CD4-positive, alpha-beta T cell treated with Interleukin-17A for 1 hour (primary cell): ENCODE measurements at places on chromosomes 12 and 14.

DNA sequence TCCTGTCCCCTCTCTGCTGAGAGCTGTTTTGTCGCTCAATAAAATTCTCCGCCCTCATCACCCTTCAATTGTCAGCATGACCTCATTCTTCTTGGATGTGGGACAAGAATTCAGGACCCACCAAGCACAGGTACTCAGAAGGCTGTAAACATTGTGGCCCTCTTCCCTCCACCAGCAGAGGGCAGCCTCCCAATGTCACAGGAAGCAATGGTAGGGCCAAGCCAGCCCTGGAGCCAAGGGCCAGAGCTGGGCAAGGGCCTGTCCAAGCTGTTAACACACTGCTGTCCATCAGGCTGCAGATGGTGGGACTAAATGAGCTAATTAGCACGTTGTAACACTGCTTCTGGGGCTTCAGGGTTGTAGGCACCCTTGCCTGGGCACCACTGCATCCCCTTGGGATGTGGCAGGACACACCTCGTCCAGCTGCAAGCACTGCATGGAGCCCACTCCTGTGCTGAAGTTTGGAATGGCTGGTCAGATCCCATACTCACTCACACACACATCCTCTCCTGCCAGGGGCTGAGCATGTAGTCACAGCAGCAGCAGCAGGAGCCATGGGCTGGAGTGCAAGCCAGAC is 62.7 kb upstream of the HECTD1 start:
- no peak for DNase-seq

GRCh38 chr12:53102883-53103807 is at the start of gene SOAT2:
Gene SOAT2 (plus strand): TSS chr12:53103486. CDS start chr12:53103578, 92 bp downstream.
- DNase-seq: peak; percentile 61

- no peak for DNase-seq
Measured at GRCh38 chr12:91871751-91872150, 273.9 kb downstream of the BTG1 start.

DNA sequence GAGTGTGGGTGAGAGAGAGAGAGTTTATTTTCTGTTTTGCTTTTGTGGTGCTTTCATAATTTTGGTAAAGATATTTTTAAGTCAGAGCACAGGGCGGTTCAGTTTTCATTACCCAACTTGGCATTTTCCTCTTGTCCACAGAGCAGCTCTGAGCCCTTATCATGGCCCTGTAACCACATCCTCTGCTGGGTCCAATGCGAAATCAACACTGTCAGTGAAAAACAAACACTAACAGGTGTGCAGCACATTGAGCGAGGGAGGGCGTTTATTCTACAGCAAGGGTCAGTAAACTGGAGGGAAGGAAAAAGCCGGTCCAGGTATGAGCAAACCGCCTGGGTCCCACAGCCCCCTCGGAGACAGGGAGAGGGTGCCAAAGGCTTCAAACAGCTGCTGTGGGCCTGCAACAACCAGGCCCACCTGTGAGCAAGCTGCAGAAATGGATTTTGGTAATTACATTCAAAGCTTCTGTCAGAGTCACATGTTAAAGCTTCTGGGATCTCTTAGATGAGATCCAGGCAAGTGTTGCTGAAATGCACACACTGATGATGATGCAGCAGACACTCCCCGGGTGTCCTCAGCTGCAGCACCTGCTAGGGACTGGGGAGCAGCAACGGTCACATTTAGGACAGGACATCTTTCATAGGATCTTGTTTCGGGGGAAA is 132.7 kb upstream of the DYRK2 start:
- DNase-seq: peak; percentile 67

DNA sequence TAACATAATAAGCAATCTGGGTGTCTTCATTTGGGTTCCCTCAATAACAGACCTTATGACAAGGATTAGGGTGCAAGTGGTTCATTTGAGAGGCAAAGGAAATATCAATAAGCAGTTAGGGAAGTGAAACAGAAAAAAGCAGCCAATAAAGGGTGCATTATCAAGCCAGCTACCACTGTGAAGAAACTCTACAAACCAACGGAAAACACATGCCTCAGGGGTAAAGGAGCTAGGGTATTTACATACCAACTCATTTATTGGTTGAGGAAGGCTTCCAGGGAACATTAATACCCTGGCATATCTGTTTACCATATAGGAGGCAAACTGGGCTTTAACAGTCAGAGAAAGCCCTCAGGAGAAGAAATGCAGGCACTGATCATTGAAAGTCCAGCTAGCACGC is 22.7 kb upstream of the IFNG-AS1 start:
- no peak for DNase-seq

DNA sequence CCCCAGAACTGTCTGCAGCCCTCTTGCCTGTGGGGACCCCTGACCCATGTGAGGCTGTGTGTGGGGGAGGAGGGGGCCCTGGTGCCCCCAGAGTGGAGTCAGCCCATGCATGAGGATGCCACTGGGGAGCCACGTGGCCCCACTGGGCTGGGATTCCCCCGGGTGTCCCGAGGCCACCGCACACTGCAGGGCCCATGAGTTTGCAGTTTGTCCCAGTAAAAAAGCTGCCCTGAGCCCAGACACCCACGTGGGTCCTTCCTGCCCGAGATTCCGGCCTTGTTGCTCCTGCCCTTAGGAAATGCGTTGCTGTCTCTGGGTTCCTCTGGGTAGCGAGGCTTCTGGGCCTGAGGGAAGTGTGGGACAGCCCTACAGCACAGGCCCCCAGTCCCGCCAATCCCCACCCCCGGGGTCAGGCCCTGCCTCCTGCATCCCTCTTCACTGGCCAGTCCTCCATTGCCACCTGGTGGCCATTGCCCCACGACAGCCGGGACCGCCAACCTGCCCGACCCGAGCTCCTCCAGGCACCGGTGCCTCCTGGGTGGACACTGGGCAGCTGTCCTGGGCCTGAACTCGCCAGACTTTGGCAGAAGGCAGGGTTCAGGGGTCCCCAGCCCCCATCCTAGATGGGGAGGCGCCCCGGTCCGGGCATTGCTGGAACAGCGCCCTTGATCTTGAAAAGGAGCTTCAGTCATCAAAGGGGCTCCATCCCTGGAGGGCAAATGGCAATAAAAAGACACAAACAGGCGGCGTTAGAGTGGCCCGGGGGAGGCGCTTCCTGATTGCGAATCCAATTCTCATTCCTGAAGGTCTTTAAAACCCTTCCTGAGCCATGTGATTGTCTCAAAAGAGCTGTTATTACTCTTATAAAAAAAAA is 15.6 kb upstream of the C14orf180 start:
- peak; percentile 60 for DNase-seq

DNA sequence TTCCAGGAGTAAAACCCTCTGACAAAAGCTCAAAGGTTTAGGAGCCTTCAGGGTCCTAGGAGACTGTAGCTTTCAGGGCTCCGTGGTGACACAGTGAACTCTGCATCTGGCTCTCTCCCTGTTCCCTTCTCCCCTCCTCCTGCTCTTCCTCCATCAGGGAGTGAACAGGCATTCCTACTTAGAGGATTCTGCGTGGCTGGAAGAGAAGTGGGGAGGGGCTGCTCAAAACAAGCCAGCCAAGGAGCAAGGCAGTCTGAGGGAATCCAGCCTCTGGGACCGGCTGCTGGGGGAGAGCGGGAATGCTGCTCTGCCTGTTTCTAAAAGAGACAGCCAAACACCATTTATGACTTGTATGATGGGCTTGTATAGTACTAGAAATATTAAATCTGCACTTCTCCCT is 49.5 kb downstream of the RBMS2 start:
- DNase-seq: no peak

DNA sequence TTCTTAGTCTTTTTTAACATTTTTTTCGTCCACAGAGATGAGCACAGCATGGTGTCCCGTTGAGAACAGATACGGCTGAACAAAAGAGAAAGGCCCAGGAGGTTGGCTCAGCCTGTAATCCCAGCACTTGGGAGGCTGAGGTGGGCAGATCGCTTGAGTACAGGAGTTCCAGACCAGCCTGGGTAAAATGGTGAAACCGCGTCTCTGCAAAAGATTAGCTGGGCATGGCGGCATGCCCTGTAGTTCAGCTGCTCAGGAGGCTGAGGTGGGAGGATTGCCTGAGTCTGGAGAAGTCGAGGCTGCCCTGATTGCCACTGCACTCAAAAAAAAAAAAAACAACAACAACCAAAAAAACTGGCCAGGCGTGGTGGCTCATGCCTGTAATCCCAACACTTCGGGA is 5.9 kb upstream of the EP400 start:
- no peak for DNase-seq

DNA sequence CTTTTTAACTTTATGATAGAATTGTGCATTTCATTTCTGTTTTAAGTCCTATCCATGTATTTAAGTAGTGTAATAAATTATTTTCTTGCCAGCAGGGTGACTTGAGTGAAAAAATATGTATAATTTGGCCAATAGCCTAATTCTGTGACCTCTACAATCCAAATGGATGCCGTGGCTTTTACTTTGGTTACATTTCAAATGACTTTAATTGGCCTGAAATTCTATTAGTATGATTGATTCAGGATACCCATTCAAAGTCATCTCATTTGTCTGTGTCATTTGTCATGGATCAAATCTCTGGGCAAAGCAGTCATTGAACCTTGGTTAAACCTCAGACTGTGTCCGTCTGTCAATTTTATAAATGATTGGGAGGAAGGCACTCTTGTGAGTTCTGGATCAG is 29.6 kb downstream of the CRADD start:
- no peak for DNase-seq

DNA sequence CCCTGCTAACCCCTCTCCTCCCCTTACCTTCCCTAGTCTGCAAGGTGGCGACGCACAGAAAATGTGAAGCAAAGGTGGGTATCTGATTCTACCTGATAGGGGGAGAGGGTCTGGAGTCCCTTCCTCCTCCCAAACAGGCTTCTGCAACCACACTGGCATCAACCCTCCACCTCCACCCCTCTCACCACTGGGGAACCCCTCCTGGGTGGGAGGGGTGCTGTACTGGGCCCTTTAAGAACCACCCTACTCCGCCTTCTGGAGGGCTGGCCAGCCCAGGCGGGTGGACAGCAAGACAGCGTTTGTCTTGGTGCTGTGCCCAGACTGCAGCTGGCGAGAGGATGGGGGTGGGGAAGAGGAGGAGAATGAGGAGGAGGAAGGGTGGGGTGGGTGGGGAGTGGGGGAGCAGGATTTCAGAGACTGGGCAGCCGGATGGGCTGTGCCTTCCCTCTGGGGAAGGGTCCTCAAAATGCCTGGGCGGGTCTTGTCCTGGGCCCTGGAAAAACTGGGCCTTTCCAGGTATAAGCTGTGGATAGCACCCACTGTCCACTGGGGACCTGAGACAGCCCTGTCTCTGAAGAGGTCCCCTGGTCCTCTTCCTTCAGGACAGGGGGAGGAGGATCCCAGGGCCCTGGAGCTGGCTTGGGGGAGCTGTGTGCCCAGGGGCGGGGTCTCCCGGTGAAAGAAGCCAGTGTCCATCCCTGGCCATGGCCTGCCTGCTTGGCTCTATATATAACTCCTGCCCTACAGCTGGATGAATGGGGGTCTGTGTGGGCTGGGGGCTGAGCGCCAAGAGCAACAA is 2.8 kb downstream of the TNS2 start:
- no peak for DNase-seq

DNA sequence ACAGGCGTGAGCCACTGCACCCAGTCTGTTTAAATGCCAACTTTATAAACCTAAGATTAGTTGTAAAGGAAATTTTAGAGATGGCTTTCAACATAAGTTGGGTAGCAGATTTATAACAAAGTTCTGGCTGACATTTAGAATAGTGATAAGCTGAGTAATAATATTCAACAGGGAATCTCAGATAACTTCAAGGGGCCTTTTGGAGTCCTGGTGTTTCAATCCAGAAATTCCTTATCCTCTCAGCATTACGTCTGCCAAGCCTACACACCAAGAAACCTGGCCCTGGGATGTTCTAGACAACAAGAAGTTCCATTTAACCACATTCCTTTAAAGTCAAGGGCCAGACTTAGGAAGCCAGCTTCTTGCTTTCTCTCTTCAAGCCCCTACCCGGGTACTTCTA is 59.5 kb upstream of the DYRK2 start:
- no peak for DNase-seq

- no peak for DNase-seq
Measured at GRCh38 chr12:100399095-100399494, 42.2 kb downstream of the SLC17A8 start.

DNA sequence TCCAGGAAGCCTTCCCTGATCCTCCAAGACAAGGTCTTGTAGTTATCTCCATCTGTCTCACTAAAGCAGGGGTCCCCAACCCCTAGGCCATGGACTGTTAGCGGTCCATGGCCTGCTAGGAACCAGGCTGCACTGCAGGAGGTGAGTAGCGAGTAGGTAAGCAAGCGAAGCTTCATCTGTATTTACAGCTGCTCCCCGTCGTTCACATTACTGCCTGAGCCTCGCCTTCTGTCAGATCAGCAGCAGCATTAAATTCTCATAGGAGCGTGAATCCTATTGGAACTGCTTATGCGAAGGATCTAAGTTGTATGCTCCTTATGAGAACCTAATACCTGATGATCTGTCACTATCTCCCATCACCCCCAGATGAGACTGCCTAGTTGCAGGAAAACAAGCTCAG is 12.4 kb upstream of the NFYB start:
- no peak for DNase-seq

GRCh38 chr14:70011098-70011497 is 131.9 kb downstream of the SMOC1 start:
- DNase-seq: no peak

DNA sequence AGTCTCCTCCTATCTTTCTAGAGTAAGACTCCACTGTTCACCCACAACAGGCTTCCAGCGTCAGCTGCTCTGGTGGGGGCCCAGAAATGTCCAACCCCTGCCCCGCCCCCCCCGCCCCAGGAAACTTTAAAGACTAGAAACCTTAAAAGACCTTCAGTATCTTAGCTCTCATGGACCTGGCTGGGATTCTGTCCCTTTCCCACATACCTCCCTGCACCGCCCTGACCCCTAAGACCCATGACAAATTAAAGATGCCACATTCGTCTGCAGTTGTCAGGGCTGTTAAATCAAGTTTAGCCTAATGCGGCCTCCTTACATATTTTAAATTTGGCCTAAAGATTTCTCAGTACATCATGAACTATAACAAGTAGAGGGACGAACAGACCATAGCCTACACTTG is 10.0 kb upstream of the SERPINA10 start:
- no peak for DNase-seq

GRCh38 chr12:112574896-112575558 is 156.3 kb downstream of the PTPN11 start:
- DNase-seq: no peak
